ENCODE measurements at places on chromosomes 13 and 19.
A peak's percentile ranks its signal among the peaks of the same experiment; 100 is the strongest.

GRCh38 chr13:80058626-80059025, 282.3 kb downstream of the SPRY2 start:
- no peak for DNase-seq

GRCh38 chr19:46718157-46718933, 1.4 kb upstream of the PRKD2 start:
- DNase-seq, result peak; percentile 65

DNA sequence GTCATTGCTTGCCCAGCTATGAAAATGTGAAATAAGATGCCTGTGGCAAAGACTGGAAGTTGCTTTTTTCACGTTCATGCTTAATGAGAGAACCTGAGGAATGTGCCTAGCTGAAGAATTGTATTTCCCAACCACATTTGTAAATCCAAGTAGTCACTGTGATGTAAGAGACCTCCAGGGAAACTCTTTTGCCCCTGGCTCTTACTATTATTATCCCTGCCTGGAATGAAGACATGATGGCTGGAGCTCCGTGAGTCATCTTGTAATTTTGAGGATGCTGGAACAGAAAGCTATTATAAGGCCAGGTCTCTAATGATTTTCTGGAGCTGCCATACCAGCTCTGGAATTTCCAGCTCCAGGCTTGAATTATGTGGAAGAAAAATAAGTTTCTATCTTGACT, 894.3 kb downstream of the DIAPH3 start:
- DNase-seq, result no peak

DNA sequence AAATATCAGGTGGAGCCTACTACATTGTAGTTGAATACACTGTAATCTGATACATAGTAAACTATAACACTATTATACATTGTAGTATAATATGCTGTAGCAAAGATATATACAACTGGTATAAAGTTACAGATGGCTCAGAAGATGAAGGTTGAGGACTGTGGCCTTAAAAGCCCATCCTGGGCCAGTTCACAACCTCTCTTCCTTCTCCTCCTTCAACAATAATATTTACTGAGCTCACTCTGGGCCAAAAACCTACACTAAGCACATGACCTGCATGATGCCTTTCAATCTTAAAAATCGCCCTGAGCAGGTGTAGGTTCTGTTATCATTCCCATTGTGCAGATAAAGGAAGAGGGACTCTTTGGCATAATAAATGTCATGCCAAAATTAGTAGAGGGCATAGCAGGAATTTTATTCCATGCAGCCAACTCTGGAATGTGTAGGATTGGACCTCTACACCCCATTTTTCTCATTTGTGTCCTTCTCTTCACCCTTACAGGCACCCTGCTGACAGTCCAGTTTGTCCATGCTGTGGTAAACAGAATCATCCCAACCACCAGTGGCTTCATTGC, 14.6 kb upstream of the SIN3B start:
- DNase-seq, result no peak

DNA sequence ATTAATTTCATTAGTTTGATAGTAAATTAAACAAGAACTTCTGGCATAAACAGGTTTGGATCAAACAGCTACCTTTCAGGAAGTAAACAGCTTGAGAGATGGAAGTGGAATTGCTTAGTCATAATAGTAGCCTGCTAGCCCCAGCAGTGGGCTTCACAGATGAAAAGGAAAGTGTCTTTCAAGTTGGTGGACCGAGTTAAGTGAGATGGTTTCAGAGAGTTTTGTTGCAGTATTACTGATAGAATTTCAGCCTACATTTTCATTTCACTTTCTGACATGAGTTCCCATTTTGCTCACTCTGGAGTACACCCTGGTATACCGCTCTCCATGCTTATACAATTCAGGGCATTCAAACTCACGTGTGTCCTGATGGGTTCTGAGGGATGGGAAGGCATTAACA, 2.0 kb upstream of the PTOV1 start:
- DNase-seq, result no peak

DNA sequence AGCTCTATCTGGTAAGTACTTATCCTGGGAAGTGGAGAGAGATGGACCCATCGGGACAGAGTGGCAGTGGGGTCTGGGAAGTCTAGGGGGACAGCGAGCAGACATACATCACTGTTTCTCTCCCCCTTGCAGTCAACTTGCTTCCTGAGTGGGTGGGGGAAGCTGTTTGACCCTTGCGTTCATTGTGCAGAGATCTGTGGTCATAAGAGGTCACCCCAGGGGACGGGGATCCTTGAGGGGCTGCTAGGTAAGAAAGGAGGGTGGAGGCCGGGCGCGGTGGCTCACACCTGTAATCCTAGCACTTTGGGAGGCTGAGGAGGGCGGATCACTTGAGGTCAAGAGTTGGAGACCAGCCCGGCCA, 474 bp downstream of the ARHGEF18 start:
- DNase-seq, result no peak
